ENCODE measurements at places on chromosomes 12 and 14. TPM values are rescaled to one million over a fixed set of nuclear protein-coding genes. Genes with fewer than 3 reads are reported as not detected.

Gene FLVCR2
- 0.50 TPM for total RNA-seq

Gene SUPT16H
- total RNA-seq: 173 TPM

Gene RNASE13
- not detected for total RNA-seq

Gene INSM2
- total RNA-seq: not detected

Gene C14orf132
- 2.3 TPM for total RNA-seq

Data from activated CD8-positive, alpha-beta T cell treated with anti-CD3 and anti-CD28 coated beads for 36 hours (primary cell).